Activated T-cell treated with anti-CD3 and anti-CD28 coated beads for 1 hour (primary cell): ENCODE measurements at places on chromosomes 11 and 22.

GRCh38 chr11:98955551-98955950, 65.2 kb upstream of the CNTN5 start:
- DNase-seq, result no peak

GRCh38 chr22:20533879-20534265, 26.5 kb downstream of the MED15 start:
- no peak for DNase-seq

DNA sequence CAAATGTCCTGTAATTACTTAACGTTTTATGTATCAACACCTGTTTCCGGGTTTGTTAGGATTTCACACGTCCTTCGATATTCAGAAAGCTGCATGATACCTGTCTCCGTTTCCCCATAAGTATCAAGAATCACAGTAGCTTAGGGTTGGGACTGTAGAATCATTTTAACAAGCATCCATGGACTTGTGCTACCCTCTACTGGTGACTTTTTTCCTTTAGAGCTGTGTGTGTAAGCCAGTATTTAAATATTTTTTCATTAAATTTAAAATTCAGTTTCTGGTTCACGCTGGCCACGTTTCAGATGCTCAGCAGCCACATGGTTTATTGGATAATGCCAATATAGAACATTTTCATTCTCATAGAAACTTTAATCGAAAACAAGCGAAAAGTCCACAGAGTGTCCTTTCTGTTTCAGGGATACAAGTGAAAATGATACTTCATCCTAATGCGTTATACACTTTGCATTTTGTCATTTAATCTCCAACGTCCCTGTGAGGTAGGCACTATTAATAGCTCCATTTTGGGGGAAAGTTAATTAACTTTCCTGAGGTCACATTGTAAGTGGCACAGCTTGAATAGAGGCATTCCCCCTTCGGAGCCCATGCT, 61.5 kb upstream of the SLC25A18 start:
- no peak for DNase-seq

GRCh38 chr11:113334183-113334582, 19.8 kb downstream of the TTC12 start:
- DNase-seq, result no peak

GRCh38 chr22:41917375-41917902, 2.6 kb upstream of the SHISA8 start:
- no peak for DNase-seq
